Activated CD4-positive, alpha-beta T cell treated with anti-CD3 and anti-CD28 coated beads, Interleukin-2, amount 10 ng/mL, durations not matched to agents 7 days and 5 days (primary cell): ENCODE measurements at places on chromosomes 4 and X.

- peak; percentile 50 for DNase-seq
Observed at GRCh38 chr4:71198958-71199357, 139.9 kb upstream of the SLC4A4 start.

DNA sequence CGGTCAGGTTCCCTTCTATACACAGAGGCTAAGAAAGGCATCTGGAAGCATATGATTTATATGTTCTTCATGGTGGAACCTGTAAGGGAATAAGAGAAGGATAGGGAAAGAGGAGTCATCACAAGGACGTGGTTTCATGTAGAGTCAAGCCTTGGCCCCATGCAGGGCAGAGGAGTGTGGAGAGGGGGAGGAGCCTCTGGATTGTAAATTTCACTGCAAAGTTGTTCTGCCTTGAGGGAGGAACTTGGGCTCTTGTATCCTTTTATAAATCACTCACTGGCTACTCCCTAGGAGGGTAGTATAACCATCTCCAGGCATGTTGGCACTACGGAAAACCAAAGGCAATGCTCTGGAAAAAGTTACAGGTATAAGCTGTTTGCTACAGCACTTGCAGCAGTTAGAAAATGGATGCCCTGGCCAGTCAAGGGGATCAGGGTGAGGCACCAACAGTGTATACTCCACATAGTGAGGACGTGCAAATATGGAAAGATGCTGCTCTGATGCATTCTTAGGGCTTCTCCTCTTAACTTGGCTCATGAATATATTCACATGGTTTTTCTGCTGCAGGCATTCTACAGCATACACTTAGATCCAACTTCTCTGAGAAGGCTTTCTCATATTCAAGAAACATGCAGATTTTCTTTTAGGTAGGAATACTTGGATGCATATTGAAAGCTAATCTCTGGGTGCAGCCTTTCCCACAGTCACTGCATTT is 60.3 kb upstream of the ZNF81 start:
- no peak for DNase-seq

DNA sequence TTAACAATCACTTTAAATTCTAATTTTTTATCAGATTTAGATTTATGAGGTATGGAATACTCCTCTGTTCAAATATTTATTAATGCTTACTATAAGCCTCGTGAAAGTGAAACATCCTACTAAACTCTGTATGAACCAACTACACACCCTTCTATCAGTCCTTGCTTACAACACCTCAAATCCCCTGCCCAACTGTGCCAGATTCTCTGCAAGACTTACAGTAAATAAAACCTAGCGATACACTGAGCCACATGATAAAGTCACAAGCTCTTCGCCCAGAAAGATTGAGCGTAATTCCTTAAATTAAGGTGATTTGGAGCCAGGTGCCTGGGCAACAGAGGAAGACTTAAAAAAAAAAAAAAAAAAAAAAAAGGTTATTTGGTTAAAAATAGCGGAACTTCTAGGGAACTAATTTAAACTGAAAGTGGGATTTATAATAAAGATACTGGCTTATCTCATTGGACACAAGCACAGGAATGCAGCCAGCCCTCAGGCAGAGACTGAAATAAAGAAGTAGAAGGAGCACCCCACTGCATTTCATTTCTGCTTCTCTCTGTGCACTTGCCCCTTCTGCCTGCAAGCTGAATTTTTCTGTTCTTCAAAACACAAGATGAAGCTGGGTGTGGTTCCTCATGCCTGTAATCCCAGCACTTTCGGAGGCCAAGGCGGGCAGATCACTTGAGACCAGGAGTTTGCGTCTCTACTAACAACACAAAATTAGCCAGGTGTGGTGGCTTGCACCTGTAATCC is 17.5 kb upstream of the C4orf36 start:
- no peak for DNase-seq

GRCh38 chrX:139120760-139121159 is 409.2 kb upstream of the FGF13 start:
- no peak for DNase-seq
